ENCODE measurements at places on chromosomes 2 and 18.

- DNase-seq = no peak
Measured at GRCh38 chr2:190986221-190986953, 27.6 kb downstream of the STAT1 start.

DNA sequence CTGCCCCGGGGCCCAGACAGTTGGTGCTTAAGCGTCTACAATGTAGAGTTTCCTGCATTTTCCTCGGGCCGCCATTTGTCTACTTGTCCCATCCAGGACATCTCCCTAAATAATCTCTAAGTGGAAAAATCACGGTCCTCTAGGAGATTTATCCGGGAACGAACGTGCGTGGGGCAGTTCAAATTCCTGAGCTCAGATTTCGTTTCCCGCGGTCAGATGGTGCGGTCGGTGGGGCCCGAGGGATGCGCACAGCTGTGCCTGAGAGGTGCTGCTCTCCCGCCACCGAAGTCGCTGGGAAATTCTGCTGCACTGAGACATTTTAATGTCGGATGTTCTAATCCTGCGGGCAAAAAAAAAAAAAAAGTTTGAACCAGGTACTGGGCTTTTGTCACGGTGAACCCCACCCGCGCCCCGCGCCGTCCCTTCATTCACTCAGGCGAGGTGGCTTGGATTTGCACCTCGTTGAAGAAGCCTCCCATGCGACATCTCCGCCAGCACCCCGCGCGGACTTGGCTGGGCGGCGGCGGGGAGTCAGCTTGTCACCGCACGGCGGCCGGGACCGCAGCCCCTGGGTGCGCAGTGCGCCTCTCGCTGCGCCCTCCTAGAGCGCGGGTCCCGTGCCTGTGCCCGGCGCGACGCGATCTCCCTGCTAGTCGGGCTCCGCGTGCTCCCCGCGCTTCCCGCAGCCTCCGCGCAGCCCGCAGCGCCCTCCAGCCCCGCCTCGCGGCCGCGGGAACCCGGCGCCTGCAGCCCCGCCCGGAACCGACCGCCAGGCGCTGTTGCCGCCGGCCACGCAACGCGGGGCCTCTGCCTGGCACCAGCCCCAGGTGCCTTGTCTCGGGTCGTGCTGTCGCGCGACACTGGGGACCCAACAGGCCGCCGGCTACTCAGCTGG is 191.9 kb upstream of the TCF4 start:
- no peak for DNase-seq

DNA sequence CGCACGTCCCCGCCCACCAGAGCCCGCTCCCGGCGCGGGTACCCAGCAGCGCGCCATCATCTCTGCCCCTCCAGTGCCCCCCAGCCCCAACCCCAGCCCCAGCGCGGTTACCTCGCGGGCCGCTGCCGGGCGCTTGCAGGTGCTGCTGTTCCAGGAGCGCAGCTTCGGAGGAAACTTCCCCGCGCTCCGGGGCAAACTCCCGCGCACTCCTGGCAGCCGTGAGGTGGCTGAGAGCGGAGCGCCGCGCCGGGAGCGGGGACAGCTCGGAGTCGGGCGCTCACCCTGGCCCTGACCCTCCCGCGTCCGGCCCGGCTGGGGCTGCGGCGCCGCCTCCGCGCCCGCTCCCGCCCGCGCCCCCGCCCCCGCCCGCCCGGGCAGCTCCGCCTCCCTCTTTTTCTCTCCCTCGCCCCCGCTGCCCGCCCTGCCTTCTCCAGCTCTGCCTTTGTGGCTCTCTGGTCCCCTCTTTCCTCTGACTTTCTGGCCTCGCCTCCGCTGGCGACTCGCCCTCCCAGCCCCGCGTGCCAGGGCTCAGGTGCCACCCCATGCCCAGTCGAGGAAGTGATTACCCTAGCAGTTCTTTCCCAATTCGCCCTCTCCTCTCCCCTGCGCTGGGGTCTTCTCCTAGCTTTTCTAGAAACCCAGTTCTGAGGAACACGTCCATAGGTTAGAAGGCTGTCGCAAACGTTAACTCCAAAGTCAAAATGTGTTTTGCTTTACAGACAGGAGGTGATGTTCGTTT is at the start of gene CHST9:
Gene CHST9 (minus strand): TSS at position 284 of the 739 bp plus-strand sequence. CDS start 42,499 bp downstream, outside the sequence.
- no peak for DNase-seq

- DNase-seq = no peak
Measured at GRCh38 chr18:26185267-26185666, 41.0 kb upstream of the TAF4B start.

GRCh38 chr2:45241061-45241561 is 231.9 kb upstream of the SIX2 start:
- DNase-seq = no peak

DNA sequence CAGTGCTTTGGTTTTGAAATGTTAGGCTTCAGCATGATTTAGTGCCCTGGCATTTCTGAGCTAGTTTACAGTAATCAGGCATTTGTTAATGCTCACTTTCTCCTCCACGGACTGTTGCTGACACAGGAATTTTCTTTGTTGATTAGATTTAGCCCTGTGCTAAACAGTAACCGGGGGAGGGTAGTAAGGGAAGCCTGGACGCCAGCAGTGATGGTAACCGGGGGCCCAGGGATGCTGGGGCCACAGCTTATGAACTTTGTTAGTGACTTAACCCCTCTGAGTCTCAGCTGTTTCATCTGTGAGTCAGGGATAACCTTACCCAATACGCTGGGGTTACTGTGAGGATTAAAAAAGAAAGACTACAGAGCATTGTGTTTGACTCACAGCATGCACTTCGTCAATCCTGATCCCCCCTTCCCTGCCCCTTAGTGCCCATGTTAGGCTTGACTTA is 33.5 kb downstream of the KLHL29 start:
- no peak for DNase-seq

DNA sequence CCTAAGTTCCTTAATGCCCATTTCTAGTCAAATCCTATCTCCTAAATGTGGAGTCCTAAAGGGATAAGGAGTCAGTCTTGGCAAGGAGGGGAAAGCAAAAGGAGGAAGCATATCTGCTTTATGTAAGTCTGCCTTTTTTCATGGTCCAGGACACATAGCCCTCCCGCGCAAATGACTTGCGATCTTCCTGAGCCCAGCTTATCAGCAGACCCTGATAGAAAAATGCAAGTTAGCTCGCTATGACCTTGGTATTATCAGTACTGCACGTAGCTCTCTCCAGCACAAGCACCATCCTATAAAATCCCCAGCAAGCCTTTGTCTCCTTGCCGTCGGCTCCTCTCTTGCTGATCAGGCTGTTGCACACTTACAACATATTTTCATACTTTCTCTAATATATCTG is 281.4 kb upstream of the KCNH7 start:
- DNase-seq = no peak

GRCh38 chr2:162712598-162712997 is 126.0 kb downstream of the KCNH7 start:
- DNase-seq = no peak

- no peak for DNase-seq
Measured at GRCh38 chr2:74538881-74539339, 9.2 kb downstream of the HTRA2 start.

- DNase-seq = no peak
Measured at GRCh38 chr18:78128004-78128403, 851.6 kb upstream of the SALL3 start.

DNA sequence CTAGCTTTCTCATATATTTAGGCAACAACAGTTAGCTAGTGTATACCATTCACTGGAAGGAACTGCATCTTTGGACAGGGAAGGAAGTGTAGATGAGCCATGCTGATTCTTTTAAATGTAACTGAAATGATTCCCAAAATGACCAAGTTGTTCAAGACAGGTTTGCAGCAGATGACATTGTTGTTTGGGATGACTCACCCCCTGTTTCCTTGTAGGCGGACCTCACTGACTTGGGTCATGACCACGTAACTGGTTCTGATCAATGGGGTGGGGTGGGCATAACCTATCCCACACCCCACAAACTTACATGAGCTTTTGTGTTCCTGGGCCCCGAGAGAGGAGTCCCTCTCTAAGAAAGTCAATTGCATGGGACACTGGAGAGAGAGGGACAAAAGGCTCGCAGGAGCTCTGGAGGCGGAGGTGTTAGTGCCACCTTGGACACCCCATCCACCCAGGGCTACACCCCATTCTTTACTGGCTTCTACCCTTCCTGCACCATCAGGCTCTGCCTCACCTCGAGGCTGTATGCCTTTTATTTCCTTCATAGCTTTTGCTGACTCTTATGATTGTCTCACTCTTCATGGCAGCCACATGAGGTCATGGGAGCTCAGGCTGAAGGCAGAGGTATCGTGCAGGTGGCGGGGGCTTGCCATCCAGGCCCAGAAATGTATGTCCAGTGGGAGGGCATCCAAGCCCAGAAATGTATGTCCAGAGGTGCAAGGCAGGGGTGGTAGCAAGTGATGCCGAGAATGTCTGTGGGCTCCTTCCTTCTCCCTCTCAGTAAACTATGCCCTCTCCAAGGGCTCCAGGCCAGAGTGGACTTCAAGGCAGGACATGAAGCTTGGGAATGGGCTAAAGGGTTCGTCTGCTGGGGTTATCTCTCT is 108.0 kb downstream of the TWIST2 start:
- no peak for DNase-seq

Data from effector CD4-positive, alpha-beta T cell (primary cell).